NCI-H2029 (cell line): ENCODE measurements at places on chromosomes 11 and 22.
A peak's percentile ranks its signal among the peaks of the same experiment; 100 is the strongest.

DNA sequence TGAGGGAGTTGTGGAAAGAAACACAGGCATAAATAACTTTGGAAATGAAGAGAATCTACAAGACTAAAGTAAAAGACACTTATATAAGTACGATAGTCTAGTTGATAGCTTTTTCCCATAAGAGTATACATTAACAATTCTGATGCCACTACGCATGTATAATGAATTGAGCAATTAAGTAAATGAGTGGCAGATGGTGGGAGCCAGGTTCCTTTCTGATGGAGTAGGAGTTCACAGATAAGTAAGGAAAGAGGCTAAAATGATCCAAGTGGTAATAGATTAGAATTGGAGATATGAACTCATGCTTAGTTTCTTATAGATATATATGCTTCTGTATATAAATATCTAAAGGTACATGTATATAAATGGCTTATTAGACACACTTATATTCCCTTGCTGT lies 368.3 kb downstream of the FAM181B start:
- no peak for DNase-seq

GRCh38 chr11:47468598-47469214 lies 19.8 kb upstream of the RAPSN start:
- DNase-seq, result no peak

GRCh38 chr11:126700768-126701519 lies 299.6 kb downstream of the KIRREL3 start:
- DNase-seq, result no peak

DNA sequence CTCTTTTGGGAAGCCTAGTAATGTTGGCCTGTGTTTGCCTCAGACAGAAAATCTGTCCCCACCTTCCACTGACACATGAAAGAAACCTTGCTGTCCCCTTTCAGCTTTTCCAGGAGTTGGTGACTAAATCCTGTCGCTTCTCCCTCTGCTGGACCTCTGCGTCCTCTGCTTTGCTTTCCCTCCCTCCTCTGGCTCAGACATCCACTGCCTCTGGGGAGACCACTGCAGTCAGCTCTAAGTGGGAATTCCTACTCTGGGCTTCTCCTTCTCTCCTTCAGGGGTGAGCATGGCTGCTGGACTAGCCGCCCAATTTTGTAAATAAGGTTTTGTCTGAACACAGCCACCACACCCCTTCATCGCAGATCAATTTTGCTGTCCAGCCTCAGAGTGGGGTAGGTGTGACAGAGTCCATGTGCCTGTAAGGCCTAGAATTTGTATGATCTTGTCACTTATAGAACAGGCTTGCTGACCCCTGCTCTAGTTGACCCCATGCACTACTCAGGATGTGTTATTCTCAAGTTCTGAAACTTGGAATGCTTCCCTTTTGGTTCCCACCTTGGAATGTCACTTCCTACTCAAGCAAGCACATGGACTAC lies 23.0 kb downstream of the LRRC74B start:
- no peak for DNase-seq

- no peak for DNase-seq
Measured at GRCh38 chr22:30601464-30601863, 5.5 kb upstream of the TCN2 start.

DNA sequence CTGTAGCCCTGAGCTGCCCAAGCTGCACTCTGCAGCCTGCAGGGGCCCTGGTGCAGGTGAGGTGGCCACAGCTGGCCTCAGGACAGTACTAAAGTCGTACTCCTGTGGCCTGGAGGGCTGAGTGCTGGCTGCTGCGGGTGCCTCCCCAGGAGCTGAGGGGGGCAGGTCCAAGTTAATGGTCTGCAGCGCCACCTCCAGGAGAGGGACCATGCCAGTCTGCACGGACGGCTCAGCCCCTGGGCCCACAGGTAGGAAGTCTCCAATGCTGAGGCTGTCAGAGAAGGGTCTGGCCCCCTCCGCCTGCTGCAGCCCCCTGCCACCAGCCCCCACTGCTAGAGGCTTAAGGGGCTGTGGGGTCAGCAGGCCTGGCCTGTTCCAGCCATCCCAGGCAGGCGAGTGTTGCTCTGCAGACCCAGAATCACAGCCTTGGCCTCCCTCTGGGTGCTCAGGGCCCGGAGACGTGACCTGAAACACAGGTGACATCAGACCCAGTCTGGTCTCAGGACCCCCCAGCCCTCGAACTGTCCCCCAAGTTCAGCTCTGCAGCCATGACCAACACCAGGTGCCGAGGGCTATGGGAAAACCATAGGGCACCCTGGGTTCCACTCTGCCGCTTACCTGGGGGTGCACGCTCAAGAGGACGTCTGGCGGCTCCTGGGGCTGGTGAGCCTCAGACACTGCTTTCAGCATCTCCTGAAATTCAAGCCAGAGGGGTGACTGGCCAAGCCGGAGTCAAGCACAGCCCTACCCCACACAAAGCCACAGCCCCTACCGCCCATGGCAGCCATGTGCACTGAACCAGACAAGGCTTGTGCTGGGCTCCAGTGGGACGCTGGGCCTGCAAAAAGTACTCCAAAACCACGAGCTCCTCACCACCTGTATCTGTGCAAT lies 20.8 kb downstream of the SELENOO start:
- DNase-seq, result no peak

DNA sequence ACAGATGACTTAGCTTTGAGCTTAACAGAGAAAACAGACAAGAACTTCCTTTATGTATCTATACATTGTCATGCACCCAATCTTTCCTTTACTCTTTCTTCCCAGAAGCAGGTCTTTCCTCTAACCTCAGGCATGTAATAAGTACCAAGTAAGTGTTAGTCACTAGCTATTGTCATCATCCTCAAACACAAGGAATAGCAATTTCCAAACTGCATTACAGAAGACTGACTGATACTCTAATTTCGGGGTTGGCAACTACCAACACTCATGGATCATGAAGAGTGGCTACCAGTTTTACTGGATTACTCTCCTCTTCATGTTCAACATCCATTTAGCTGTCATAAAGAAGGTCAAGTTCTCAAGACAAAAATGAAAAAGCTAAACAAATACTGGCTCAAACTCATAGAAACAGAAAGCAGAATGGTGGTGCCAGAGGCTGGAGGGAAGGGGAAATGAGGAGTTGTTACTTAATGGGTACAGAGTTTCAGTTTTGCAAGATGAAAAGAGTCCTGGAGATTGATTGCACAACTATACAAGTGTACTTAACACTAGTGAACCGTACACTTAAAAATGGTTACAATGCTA lies 111.6 kb downstream of the SIK3 start:
- peak; percentile 29 for DNase-seq

GRCh38 chr11:75826461-75827230 lies 11.6 kb downstream of the UVRAG start:
- no peak for DNase-seq

DNA sequence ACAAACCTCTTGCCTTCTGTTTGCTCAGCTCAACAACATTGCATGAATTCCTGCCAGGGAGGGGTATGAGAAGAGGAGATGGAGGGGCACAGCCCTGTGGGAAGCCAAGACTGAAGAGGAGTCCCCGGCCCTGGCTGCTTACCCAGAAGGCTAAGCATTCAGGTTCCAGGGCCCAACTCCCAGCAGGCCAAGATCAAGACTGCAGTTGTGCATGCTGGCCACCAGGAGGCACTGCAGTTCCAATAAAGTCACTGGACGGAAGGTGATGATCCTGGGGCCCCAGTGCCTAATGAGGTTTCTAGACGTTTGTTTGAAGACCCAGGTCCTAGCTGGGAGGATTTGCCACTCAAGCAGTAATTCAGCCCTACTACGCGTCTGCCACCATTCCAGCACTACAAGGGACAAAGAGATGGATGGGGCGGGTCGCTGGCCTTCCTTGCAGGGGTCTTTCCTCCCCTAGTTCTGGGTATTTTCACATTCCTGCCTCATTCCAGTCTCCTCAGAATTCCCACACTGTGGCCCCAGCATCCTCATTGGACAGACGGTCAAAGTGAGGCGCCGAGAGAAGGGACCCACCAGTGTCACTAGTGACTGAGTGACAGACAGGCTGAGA lies 23.6 kb downstream of the ALX4 start:
- peak; percentile 44 for DNase-seq

GRCh38 chr11:14687456-14687855 lies 43.9 kb downstream of the PDE3B start:
- no peak for DNase-seq

GRCh38 chr11:70661761-70662501 lies 263.6 kb downstream of the CTTN start:
- no peak for DNase-seq

GRCh38 chr11:1628506-1629325 lies 859 bp upstream of the KRTAP5-5 start:
- DNase-seq, result no peak

DNA sequence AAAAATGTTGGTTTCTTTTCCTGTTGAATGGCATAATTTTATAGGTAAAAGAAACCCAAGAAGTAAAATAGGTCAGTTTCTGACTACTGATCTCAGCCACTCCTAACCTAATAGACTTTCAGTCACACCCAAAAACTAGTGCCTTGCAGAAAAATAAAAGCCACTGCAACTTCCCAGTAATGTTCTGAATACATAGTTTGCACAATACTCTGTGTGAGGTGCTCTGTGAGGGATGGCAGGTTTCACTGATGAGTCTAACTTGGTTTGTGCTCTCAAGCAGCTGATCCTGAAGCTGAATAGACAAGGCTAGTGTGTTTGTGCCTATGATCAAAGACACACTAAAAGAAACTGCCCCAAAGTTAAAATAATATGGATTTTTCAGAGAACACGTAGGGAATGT lies 758.3 kb downstream of the NELL1 start:
- no peak for DNase-seq

- DNase-seq, result no peak
Measured at GRCh38 chr11:118258410-118258809, 5.7 kb downstream of the MPZL2 start.

- no peak for DNase-seq
Measured at GRCh38 chr11:18739685-18740084, 13.7 kb upstream of the IGSF22 start.

- DNase-seq, result peak; percentile 32
Measured at GRCh38 chr22:23106906-23107367, 34.9 kb downstream of the RSPH14 start.

DNA sequence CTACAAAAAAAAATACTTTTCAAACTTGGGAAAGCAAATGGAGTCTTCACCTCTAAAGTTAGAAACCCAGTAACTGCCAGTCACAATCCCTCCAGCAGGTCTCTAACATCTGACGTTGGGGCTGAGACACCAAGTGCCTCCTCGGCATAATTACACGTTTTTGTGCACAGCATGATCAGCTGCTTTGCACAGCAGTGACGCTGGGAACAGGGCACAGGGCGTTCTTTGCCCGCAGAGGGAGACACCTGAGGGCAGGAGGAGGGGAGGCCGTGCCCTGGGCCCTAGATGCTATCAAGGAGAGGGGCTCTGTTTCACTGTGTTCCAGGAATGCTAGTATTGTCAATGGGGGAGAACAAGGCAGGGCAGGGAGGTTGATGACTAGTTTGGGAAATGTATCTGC lies 120.1 kb downstream of the PARVA start:
- DNase-seq, result no peak

GRCh38 chr11:35579557-35580396 lies 38.5 kb upstream of the FJX1 start:
- peak; percentile 2 for DNase-seq

GRCh38 chr11:76159983-76160661 lies 46.2 kb downstream of the WNT11 start:
- peak; percentile 27 for DNase-seq

DNA sequence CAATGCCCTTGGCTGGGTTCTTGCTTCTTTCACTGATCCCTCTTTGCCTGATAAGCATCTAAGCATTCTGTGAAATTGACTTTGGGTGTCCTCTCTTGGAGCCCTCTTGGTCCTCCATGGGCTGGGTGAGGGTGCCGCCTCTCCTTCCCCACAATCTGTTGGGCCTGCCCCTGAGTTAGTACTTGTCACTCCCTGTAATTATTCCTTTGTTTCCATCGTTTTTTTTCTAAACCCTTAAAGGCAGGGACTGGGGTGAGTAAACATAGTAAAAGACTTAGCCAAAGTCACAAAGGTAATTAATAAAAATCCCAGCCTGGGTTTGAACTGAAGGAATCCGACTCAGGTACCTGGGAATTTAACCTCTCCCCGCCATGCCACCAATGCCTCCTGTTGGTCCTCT lies 188.1 kb downstream of the MYO18B start:
- no peak for DNase-seq

GRCh38 chr11:135033540-135033939 lies 621.5 kb upstream of the B3GAT1 start:
- peak; percentile 17 for DNase-seq

- DNase-seq, result no peak
Measured at GRCh38 chr11:11528986-11529385, 92.8 kb downstream of the GALNT18 start.

DNA sequence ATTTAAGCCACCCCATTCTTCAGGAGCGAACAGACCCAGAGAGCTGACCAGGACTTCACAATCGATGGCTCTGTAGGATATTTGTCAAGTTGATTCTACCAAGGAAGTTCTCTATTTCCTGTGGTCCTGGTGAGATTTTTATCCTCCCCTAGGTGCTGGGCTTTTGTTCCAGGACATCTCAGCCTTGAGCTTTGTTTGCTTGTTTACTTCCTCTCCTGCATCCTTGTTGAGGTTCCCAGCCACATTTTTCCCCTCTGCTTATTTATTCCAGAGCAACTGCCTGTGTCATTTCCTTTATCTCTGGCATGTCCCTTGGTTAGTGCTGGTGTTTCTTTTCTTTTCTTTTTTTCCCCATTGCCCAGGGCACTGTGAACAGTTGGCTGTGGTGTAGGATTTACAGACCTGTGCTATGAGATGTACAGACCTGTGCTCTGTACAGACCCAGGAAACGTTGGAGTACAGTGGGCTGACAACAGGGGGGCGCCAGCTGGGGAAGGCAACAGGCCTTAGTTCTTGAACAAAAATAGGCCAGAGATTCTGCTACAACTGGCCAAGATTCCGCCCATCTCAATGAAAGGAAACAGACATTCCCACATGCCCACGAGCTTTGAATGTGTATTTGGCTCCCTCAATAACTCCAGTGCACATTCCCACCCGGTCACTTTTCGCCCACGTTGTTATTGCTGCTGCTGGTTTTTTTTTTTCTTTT lies 235.9 kb upstream of the DDI1 start:
- DNase-seq, result no peak

DNA sequence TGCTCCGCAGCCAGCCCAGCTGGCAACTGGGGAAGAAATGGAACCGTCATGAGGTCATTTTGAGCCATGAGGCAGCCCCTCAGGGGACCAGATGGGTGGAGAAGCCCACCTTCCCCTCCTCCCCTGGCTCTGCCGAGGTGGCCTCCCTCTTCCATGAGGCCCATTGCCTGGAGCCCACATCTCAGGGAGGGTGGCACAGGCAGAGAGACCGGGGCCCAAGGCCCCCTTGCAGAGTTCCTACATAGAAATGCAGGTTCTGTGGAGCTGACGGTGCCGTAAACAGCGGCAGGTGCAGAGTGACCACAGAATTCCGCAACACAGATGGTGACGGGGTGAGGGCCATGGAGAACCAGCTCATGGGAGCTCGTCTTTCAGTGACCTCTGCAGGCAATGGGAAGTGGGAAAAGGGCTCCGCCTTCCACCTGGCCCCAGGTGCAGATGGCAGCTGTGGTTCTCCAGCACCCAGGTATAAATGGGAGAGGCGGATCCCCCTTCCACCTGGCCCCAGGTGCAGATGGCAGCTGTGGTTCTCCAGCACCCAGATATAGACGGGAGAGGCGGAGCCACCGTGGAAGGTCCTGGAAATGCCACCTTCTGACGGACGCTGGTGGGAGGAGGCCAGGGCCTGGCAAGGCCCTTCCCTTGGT lies 765.4 kb downstream of the BRD1 start:
- DNase-seq, result peak; percentile 80
